T follicular helper cell (primary cell): ENCODE measurements at places on chromosomes 6 and 20.

DNA sequence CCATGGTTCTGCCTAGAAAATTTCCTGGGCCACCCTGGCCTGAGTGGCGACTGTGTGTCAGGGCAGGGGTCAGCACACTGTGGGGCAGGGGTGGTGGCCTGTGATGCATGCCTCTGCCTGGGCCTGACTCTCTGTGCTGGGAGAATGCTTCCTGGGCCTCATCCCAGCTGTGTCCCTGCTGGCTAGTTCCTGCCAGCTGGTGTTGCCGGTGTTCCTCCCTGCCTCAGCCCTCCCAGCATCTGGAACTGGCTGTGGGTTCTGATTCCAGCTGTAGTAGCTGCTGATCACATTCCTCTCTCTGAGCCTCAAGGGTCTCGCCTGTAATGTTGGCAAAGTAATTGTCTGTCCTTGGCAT, 101.5 kb downstream of the SYCP2 start:
- no peak for DNase-seq

- no peak for DNase-seq
Measured at GRCh38 chr20:24956001-24956841, 7.2 kb downstream of the CST7 start.

DNA sequence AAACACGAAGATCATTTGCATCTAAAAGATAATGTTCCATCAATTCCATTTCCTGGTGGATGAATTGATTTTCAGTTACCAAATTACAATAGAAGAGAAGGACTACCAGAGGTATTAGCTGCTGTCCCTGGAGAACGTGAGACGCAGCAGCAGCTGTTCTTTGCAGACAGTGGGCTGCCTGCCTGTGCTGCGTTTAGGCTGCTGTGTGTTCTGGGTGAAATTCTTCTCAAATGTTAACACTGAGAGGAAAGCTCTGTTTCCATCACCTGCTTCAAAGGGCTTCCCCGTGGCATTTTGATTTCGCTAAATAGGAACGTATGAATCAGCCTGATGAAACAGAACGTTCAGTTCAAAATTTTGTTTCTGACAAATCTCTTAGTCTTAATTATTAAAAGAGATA, 362.2 kb downstream of the C6orf118 start:
- no peak for DNase-seq

DNA sequence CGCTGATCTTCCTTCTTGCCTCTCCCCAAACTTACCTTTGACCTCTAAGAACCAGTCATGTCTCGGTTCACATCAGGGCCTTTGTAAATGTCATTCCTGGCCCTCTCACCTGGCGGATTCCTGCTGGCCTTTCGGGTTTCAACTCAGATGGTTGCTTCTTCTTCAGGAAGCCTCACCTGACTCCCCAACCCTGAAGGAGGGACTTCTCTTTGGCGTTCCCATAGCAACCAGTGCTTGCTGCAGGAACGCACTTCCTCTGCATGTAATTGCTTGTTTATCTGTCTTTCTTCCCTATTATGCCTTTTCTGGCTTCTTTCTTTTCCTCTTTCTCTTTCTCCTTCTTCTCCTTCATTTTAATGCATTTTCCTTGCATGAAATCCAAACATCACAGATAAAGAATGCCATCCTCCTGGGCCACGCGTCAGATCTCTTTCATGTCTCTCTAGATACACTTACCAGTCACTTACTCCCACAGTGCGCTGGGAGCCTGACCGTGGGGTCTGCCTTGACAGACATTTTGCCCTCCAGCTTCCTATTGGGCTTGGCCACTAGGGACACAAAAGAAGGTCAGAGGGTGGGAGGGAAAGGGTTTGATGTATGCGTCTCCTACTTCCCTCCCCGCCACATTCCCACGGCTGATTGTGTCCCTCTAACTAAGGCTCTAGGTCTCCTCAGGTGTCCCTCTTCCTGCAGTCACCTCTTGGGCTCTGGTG, 295.7 kb upstream of the TSHZ2 start:
- no peak for DNase-seq

DNA sequence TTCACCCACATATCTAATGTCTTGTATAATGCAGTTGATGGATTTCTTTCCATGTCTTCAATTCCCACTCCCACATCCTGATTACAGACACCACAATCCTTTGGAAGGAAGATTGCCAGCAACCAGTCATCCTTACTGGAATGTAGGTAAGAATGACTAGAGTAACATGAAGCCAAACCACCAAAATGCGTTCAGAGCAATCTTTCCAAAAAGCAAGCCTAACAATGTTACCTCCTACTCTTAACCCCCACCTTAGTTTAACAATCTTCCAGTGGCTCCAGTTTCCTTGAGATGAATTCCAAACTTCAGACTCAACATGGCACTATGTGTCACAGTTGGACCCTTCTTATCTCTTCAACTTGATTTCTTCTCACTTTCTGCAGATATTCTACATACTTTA, 685.6 kb downstream of the DOK5 start:
- no peak for DNase-seq

- DNase-seq: no peak
Measured at GRCh38 chr20:19095762-19096161, 116.7 kb upstream of the SLC24A3 start.

- DNase-seq: no peak
Measured at GRCh38 chr6:154134471-154135147, 95.6 kb downstream of the OPRM1 start.

DNA sequence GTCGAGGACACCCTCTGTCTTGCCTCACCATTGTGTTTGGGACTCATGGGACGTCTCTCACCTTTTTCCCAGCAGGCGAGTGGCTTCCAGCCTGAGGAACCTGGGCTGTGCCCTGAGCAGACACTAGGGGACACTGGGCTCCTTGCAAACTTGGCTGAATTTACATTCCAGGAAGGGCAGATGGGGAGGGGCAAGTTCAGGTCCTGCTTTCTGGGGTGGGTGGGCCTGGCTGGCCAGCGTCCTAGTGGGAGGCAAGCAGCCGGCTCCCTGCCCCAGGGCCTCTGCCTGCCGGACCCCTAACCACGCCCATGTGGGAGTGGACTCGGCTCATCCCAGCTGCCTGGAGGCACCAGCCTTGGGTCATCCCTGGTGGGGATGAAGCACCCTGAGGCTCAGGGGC, 48.2 kb upstream of the MLN start:
- no peak for DNase-seq

GRCh38 chr6:134166511-134167261, 114.3 kb upstream of the SLC2A12 start:
- DNase-seq: no peak

DNA sequence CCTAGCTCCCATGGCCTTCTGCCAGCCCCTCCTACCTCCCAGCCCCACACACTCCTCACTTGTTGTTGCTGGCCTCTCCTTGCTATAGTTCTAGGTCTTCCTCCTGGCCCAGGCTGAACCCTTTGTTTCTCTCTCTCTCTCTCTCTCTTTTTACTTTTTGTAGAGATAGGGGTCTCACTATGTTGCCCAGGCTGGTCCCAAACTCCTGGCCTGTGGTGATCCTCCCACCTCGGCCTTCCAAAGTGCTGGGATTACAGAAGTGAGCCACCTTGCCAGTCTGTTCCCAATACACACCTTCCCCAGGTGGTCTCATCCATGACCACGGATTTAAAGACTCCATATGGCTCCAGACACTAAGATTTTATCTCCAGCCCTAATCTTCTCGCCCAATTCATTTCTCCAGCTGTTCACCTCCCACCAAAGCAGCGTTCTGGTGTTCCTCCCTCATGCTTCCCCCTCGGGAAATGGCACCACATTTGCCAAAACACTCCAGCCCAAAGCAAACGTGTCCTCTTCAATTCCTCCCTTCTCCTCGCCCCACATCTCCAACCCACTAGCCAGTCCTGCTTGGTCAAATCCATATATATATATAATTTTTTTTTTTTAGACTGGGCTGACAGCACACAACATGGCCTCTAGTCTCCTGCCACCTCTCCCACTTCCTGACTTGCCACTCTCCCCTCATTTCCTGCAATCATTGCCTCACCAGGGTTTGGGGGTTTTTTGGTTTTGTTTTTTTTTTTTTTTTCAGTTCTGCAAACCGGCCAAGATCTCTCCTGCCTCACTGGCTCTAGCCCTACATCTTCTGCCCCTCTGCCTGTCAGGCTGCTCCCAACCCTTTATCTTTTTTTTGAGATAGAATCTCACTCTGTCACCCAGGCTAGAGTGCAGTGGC, 104.4 kb downstream of the NCR2 start:
- no peak for DNase-seq

DNA sequence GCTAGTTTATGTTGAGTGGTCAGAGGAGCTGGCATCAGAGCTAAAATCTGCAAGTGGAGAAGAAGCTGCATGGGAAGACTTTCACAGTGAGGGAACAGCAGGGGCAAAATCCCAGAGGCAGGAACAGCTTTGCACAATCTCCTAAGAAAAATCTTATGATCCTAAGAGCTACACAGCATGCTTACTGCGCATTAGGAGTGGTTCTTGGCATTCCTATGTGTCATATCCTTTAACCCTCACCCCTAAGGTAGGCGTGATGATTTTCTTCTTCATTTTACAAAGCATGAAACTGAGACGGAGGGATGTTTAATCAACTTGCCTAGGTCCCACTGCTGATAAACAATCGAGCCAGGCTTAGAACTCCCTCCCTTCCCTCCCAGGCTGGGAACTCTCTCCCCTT, 313.6 kb upstream of the SULF2 start:
- DNase-seq: no peak

DNA sequence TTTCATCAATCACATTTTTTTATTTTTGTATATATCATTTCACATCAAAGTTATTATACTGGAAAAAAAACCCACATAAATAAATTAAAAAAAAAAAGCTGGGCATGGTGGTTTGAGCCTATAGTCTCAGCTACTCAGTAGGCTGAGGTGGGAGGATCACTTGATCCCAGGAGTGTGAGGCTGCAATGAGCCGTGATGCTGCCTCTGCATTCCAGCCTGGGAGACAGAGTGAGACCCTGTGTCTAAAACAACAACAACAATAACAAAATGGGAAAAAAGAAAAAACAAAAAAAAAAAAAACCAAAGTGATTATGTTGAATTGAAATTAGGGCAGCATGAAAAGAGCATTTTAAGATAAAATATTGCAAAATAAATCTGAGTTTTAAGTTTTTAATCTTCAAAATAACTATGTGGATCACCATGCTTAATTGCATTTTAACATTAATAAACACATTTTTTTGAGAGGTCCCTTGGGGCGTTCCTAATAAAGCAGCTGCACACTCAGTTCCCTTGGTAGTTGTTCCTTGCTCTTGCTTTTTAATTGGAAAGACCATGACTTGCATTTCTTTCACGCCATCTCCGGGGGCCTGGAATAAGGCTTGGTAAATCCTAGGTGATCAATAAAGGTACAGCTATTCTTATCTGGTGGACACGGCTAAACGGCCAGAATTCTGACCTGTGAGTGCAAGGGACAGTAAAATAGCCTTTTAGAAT, 15.1 kb downstream of the NOX3 start:
- DNase-seq: no peak

DNA sequence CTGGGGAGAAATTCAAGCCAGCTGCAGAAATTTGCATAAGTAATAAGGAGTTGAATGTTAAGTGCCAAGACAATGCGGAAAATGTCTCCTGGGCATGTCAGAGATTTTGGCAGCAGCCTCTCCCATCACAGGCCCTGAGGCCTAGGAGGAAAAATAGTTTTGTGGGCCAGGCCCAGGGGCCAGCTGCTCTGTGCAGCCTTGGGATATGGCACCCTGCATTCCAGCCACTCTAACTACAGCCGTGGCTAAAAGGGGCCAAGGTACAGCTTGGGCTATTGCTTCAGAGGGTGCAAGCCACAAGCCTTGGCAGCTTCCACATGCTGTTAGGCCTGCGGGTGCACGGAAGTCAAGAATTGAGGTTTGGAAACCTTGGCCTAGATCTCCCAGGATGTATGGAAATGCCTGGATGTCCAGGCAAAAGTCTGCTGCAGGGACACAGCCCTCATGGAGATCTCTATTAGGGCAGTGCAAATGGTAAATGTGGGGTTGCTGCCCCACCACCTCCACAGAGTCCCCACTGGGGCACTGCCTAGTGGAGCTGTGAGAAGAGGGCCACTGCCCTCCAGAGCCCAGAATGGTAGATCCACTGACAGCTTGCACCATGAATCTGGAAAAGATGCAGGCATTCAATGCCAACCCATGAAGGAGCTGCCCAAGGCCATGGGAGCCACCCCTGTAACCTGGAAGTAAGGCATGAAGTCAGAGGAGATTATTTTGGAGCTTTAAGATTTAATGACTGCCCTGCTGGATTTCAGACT, 126.5 kb downstream of the DTNBP1 start:
- DNase-seq: no peak

DNA sequence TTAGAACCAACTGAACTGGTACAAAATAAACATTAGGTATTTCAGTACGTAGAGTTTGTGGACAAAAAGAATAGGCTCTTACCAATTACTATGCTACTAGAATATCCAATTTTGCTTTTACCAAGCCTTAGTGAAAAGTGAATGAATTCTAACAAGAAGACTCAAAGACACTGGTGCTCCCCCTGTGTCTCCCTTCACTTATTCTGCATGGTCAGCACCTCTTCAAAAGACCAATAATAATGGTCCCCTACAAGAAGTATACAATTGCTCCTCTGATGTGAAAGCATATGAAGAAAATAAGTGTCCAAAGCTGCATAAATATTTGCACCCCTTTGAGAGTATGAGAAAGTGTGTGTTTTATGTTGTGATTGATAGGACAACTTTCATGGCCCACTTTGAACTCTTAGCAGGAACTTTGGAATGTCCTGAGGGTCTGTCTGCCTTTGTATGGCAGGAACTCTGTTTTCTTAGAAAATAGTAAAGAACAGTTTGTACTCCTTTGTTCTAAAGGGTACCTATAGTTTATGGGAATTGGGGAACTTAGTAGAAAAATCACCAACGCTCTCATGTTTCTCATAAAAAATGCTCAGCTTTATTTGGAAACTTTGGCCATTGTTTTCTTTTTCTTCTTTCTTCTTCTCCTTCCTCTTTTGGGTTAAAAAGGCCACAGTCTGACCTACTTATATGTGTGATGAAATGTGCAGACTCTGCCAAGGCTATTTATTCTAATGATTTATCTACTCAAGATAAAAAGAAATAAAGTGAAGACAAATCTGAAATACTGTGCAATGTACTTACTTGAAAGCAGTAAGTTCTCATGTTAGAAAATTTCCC, 352.4 kb downstream of the LAMA2 start:
- DNase-seq: no peak

- DNase-seq: no peak
Measured at GRCh38 chr20:13291157-13291556, 70.1 kb downstream of the ISM1 start.

GRCh38 chr6:88538130-88538706, 372.1 kb upstream of the CNR1 start:
- DNase-seq: no peak

- no peak for DNase-seq
Measured at GRCh38 chr6:39059496-39060310, 11.1 kb downstream of the GLP1R start.

DNA sequence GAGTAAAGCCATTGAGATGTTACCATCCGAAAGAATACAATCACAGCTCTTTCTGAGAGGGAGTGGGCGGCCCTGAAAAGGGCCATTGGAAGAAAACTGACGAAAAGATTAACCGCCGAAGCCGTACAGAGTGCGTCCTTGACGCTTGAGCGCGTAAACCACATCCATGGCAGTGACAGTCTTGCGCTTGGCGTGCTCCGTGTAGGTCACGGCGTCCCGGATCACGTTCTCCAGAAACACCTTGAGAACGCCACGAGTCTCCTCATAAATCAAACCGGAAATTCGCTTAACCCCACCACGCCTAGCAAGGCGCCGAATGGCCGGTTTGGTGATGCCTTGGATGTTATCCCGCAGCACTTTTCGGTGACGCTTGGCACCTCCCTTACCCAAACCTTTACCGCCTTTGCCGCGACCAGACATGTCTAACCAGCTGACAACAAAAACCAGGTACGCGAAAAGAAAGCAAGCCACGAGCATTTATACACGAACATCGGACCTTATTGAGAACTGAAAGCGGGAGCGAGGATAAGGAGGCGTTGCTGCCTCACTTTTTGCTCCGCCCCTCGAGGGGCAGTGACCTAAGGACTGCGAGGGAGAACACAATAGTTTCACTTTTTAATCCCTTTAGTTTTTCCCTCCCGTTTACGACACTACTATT, 60.3 kb upstream of the HFE start:
- peak; percentile 84 for DNase-seq
